ENCODE measurements at places on chromosomes 16 and 17. TPM values are rescaled to one million over a fixed set of nuclear protein-coding genes. Genes with fewer than 3 reads are reported as not detected.

DNA sequence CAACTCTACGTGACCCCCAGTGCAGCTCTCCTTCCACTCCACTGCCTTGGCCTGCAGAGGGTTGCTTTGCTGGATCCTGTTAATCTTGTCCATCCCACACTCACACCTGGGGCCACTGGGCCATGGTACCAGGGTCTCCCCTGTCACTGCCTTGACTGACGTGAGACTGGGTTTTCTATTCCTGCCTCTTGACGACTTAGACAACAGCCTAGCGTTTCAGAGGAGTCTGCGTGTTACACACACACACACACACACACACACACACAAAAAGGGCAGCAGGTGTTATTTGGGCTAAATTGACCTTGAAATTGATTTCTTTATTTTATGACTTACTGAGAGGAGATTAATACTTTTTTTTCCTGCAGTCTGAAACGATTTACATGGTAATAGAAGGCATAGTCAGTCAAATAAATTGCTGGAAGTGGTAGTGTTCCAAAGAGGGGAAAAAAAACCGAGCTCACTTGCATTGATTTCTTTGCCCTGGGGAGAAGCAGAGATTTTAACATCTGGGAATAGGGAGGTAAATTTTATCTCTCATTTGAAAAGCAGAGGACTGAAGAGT lies 492.3 kb upstream of the EEF2KMT start:
- no peaks in the 10 kb centered on the region for H3K36me3 ChIP-seq
- no peak overlapping the region for H3K4me3 ChIP-seq
- no peak for DNase-seq
- no peaks in the 10 kb centered on the region for H3K27me3 ChIP-seq
- no peak overlapping the region for H3K27ac ChIP-seq

GRCh38 chr17:40597556-40598300 lies 32.5 kb upstream of the CCR7 start:
- no peaks in the 10 kb centered on the region for H3K36me3 ChIP-seq
- H3K4me3 ChIP-seq = no peak overlapping the region
- no peak for DNase-seq
- peaks cover 5% of the 10 kb centered on the region for H3K4me1 ChIP-seq
- H3K27me3 ChIP-seq = no peaks in the 10 kb centered on the region

- no peak overlapping the region for H3K4me3 ChIP-seq
- peaks cover 23% of the 10 kb centered on the region for H3K27me3 ChIP-seq
- H3K27ac ChIP-seq = no peak overlapping the region
- no peaks in the 10 kb centered on the region for H3K4me1 ChIP-seq
Measured at GRCh38 chr17:47850373-47850691, 631 bp downstream of the SP6 start.

DNA sequence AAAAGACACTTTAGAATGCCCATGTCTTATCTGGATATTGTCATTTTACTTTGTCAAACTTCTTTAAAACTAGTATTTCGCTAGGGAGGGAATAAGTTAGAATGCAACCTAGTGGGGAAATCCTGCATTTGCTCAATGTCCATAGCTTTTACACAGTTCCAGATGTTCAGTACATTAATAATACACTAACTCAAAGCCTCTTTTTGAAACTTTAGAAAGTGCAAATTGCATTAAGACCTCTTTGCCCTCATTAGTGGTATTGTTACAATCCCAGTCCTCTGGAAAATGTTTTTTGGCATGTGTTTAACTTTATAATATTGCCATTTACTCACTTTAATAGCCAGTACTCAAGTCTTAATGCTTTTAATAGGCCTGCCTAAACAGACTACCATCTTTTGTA lies 106.8 kb downstream of the BRIP1 start:
- H3K27ac ChIP-seq = no peak overlapping the region
- H3K4me1 ChIP-seq = no peaks in the 10 kb centered on the region
- H3K36me3 ChIP-seq = no peaks in the 10 kb centered on the region
- no peaks in the 10 kb centered on the region for H3K27me3 ChIP-seq

DNA sequence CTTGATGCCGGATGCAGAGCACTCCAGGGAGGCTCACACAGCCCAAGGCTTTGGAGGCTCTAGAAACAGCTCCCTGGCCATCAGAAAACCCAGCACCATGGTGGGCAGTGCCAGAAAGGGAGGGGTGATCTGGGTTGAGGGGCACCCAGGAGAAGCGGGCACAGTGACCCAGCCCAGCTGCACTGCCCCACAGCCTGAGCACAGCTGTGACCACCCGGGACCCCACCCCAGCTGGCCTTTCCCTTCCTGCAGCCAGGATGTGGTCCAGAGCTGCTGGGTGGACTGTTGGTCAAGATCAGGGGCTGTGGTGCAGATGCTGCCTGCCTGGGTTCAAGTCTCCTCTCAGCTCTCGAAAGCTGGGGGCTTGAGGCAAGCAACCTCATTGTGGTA lies 223.1 kb downstream of the ZNF423 start:
- H3K36me3 ChIP-seq = no peaks in the 10 kb centered on the region
- DNase-seq = no peak
- H3K27ac ChIP-seq = no peak overlapping the region

GRCh38 chr16:57643910-57644309 lies 15.5 kb downstream of the ADGRG1 start:
- no peak for DNase-seq
- H3K27ac ChIP-seq = no peak overlapping the region
- H3K4me3 ChIP-seq = no peak overlapping the region
- no peaks in the 10 kb centered on the region for H3K4me1 ChIP-seq
- no peaks in the 10 kb centered on the region for H3K27me3 ChIP-seq

DNA sequence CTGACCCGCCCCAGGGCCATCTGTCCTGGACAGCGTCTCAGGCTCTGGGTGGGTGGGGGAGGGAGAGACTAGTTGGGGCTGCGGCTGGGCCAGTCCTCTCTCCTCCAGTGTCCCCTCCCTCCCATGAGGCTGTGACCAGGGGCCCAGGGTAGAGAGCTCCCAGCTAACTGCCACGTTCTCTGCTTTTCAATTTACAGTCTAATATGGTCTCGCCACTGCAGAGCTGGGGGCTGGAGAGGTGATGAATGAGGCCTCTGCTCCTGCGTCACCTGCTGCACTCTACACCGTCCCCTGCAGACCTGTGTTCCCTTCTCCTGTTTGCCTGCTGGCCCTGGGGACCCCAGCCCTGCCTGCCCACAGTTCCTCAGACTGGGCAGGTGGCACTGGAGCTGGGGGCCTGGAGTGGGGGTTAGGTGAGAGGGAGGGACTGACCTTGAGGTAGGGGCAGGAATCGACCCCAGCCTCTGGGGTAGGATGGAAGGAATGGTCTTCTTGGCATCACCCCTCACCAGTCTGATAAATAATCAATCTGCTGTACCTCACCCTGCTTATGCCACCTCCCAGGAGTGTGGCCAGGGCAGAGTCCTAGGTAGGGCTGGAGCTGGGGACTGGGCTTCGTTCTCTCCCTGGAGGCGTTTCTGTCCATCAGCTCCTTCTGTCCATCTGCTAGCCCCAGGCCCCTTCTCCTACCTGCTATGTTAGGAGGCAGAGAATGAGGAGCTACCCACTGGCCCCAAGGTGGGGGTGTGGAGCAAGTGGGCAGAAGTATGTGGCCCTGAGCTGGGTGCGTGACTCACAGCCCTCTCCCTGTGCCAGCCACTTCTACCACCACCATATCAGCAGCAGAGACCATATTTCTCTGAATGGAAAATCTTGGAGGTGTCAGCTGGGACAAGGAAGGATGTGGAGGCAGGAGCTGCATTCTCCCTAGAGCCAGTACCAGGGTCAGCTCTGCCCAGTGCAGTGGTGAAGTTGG lies 12.9 kb downstream of the SEZ6 start:
- H3K4me3 ChIP-seq = no peak overlapping the region
- no peak overlapping the region for H3K27ac ChIP-seq
- no peaks in the 10 kb centered on the region for H3K36me3 ChIP-seq
- DNase-seq = peak; percentile 58
- H3K27me3 ChIP-seq = no peaks in the 10 kb centered on the region
- H3K4me1 ChIP-seq = no peaks in the 10 kb centered on the region

- DNase-seq = peak; percentile 74
- no peaks in the 10 kb centered on the region for H3K27me3 ChIP-seq
- no peaks in the 10 kb centered on the region for H3K36me3 ChIP-seq
- H3K4me3 ChIP-seq = no peak overlapping the region
- peaks cover 13% of the 10 kb centered on the region for H3K4me1 ChIP-seq
Measured at GRCh38 chr17:1783834-1784611, 22.2 kb downstream of the SERPINF1 start.

DNA sequence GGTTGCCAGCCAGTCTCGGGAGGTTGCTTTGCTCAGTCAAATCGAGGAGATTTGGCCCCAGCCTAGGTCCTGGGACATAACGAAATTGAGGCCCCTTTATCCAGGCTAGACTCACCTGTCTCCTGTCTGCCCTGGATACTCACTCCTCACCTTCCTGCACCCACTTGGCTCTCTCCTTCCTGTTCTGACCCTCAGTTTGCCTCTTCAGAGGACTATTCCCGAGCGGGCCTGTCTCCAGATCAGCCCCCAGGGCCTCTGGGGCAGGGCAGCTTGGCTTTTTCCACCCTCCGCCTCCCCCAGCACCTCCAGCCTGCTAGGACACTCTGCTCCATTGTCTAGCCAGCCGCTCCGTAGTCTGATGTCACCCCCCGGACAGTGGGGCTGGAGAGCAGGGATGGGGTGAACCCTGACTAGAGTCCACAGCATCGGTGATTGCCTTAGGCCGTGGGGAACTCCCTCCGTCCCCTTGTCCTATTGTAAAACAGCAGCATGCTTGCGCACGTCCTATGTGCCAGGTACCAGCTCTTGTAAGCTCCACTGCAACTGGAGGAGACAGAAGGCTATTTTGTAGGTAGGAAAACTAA lies 8.8 kb downstream of the WFIKKN2 start:
- no peak overlapping the region for H3K27ac ChIP-seq
- H3K4me3 ChIP-seq = no peak overlapping the region
- no peak for DNase-seq
- no peaks in the 10 kb centered on the region for H3K36me3 ChIP-seq
- no peaks in the 10 kb centered on the region for H3K27me3 ChIP-seq

- no peaks in the 10 kb centered on the region for H3K36me3 ChIP-seq
- H3K27me3 ChIP-seq = no peaks in the 10 kb centered on the region
- H3K4me3 ChIP-seq = no peak overlapping the region
- H3K27ac ChIP-seq = no peak overlapping the region
- no peak for DNase-seq
- H3K4me1 ChIP-seq = no peaks in the 10 kb centered on the region
Measured at GRCh38 chr17:1222321-1222720, 42.5 kb upstream of the ABR start.

- peaks cover 10% of the 10 kb centered on the region for H3K4me1 ChIP-seq
- no peak for DNase-seq
- no peak overlapping the region for H3K4me3 ChIP-seq
- no peaks in the 10 kb centered on the region for H3K27me3 ChIP-seq
Measured at GRCh38 chr17:16866436-16866835, 105.5 kb downstream of the TNFRSF13B start.

DNA sequence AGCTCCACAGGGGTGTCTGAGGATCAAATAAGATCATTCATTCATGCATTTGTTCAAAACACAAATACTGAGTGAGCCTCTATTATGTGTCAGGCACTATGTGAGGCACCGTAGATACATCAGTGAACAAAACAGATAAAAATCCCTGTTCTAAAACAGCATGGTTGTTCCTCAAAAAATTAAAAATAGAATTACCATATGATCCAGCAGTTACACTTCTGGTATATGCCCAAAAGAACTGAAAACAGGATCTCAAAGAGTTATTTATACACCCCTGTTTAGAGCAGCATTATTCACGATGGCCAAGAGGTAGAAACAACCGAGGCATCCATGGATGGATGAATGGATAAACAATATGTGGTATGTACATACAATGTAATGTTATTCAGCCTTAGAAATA lies 15.4 kb downstream of the PIPOX start:
- no peak overlapping the region for H3K27ac ChIP-seq
- H3K4me1 ChIP-seq = no peaks in the 10 kb centered on the region
- DNase-seq = no peak
- H3K27me3 ChIP-seq = no peaks in the 10 kb centered on the region

- H3K27me3 ChIP-seq = no peaks in the 10 kb centered on the region
- H3K4me3 ChIP-seq = no peak overlapping the region
- H3K4me1 ChIP-seq = no peaks in the 10 kb centered on the region
- DNase-seq = no peak
Measured at GRCh38 chr16:75761108-75761507, 34.8 kb upstream of the CPHXL start.

GRCh38 chr16:64356267-64356666 lies 765.6 kb downstream of the CDH11 start:
- H3K27me3 ChIP-seq = no peaks in the 10 kb centered on the region
- H3K4me1 ChIP-seq = no peaks in the 10 kb centered on the region
- H3K36me3 ChIP-seq = no peaks in the 10 kb centered on the region

GRCh38 chr17:17911001-17911613 lies 61.1 kb downstream of the TOM1L2 start:
- H3K4me1 ChIP-seq = peaks cover 3% of the 10 kb centered on the region
- peak overlapping the region; percentile 31 for H3K27ac ChIP-seq
- H3K4me3 ChIP-seq = no peak overlapping the region
- DNase-seq = no peak

GRCh38 chr17:40356990-40357881 lies 7.3 kb downstream of the GJD3 start:
- peaks cover 19% of the 10 kb centered on the region for H3K36me3 ChIP-seq
- H3K27me3 ChIP-seq = no peaks in the 10 kb centered on the region
- peak; percentile 54 for DNase-seq

DNA sequence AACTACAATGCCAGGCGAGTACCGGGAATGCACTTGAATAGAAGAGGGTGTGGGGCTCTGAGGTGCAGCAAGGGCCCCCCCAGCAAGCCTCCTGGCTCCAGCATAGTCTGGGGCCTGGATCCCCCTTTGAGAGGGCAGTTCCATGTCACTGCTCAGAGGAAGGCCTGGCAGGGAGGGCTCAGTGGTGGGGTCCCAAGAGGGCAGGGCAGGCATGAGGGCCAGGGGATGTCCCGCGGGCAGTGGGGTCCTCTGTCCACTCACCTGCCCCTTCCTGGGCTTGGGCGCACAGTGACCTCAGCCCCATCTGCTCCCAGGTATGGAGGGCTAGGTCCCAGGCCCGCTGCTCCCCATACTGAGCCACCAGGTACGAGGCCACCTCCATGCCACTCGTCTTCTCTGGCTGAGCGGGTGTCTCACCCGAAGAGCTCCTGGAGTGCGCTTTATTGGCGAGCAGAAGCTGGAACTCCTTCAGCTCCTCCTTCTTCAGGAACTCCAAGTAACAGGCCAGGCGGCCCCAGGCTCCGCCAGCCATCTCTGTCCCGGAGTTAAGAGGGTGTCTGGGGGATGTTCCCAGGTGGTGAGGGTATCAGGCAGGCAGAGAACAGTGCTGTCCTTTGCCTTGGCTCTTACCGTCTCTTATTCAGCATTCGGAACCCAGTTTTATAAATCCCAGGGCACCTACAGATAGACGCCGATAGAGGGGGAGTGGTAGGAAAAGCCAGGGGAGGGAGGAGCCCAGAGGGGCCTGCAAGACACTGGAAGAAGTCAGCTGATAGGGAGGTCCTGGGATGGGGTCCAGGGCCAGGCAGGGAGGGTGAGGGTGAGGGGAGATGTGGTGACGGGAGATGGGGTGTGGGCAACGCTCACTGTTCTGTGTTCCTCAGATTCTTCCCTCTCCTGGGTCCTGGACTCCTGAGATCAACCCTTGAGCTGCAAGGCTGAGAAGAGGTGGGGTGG lies 605 bp downstream of the NLRP1 start:
- no peak for DNase-seq
- no peaks in the 10 kb centered on the region for H3K27me3 ChIP-seq
- peak overlapping the region; percentile 30 for H3K4me3 ChIP-seq
- no peaks in the 10 kb centered on the region for H3K36me3 ChIP-seq
- H3K4me1 ChIP-seq = no peaks in the 10 kb centered on the region
- H3K27ac ChIP-seq = peak overlapping the region; percentile 85

- no peaks in the 10 kb centered on the region for H3K4me1 ChIP-seq
- H3K4me3 ChIP-seq = no peak overlapping the region
- no peak overlapping the region for H3K27ac ChIP-seq
- H3K27me3 ChIP-seq = no peaks in the 10 kb centered on the region
Measured at GRCh38 chr16:56311208-56312027, 113.9 kb downstream of the AMFR start.

The TMEM98 gene
- total RNA-seq = 9.3 TPM

The IRX6 gene
- not detected for total RNA-seq

The TBC1D3G gene
- not detected for total RNA-seq

The TM4SF5 gene
- 209 TPM for total RNA-seq

The CXCL16 gene
- 38.3 TPM for total RNA-seq

The ZSCAN10 gene
- not detected for total RNA-seq
